ENCODE measurements at places on chromosomes 4 and X.
A peak's percentile ranks its signal among the peaks of the same experiment; 100 is the strongest.

GRCh38 chr4:169143335-169143734 lies 127.4 kb downstream of the SH3RF1 start:
- no peak for DNase-seq

- DNase-seq: peak; percentile 27
Observed at GRCh38 chrX:123962006-123962467, 531 bp downstream of the STAG2 start.

DNA sequence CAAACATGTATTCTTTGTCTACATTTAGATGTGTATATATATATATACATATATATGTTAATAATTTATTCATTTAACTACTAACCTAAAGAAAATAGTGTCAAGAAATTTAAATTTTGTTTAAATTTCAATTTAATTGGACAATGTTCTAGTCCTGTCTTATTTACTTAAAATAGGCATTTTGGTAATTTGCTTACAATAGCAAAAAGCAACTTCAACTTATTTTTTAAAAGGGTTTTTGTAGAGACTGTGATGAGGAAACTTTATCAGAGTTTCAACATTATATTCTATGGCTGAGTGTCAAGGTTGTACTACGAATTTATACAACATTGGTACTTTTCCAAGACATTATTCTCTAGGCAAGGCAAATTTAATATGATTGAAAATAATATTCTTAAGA lies 212.0 kb upstream of the ARSJ start:
- DNase-seq: no peak

GRCh38 chr4:10099499-10100325 lies 16.9 kb downstream of the WDR1 start:
- DNase-seq: no peak

GRCh38 chr4:41471126-41472071 lies 66.6 kb upstream of the LIMCH1 start:
- no peak for DNase-seq

- DNase-seq: no peak
Observed at GRCh38 chr4:78732332-78733104, 43.6 kb upstream of the BMP2K start.

- DNase-seq: no peak
Observed at GRCh38 chrX:31355206-31355955, 283.5 kb upstream of the FTHL17 start.

GRCh38 chr4:155248002-155248896 lies 39.8 kb downstream of the NPY2R start:
- no peak for DNase-seq

- no peak for DNase-seq
Observed at GRCh38 chrX:11239230-11239629, 54.0 kb upstream of the AMELX start.

DNA sequence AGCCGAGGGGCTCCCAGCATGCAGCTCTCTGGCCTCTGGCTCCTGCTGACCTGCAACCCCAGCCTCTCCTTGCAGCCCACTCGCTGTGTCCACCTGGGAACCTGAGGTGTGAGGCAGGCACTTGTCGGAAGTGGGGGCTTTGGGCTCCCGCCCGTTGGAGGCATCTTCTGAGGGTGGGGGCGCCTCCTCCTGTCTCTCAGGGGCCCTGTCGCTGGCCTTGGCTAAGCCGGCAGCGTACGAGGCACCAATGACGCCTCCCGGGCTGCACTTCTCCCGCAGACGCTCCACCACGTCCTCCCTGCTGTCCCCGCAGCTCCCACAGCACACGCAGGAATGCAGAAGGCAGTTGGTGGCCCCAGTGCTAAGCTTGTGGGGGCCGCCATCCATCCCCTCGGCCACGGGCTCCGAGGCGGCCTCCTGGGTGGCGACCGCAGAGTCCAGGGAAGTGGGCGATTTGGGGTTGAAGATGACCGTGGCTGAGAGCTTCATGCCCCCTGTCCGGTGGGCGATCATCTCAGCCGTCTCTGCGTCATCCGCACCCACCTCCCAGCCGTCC lies 42.5 kb upstream of the MXD4 start:
- DNase-seq: no peak

- DNase-seq: no peak
Observed at GRCh38 chr4:61380865-61381264, 180.7 kb downstream of the ADGRL3 start.

- no peak for DNase-seq
Observed at GRCh38 chrX:102624105-102624504, 24.8 kb downstream of the ARMCX5 start.

DNA sequence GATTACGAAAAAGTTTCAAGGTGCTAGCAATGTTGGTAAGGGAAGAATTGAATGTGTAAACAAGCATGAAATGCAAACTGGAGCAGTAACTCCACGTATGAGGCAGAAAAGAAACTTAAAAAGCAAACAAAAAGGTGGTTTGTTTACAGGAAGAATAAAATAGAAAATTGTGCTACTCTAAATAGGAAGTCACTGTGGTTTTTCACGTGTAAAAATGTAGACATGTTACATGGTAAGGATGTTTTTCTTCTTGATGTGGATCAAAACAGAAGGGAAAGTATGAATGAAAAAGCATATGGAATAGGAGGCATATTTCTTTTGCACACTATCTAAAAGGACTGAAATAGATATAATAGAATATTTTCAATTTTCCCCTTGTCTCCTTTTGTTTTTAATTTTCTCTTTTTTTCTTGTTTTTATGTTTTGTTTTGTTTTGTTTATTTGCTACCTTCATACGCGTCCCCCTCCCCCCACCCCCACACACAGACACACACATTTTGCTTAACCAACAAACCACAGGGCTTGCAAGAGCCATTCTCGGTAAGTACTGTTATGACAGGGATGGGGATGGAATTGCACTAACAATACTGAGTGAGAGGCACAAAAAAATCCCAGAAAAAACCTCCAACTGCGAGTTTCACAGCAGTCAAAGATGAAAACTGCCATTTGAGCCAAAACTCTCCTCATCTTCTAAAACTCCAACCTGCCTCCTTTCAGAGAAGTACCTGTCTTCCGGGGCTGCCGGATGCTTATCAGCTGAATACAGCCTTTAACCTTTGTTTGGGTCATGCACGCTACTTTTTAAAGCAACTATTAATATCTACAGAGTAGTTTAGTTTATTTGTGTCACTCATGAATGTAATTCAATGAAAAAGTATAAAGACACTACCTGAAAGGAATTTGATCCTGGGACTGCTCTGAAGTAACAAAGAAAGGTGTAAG lies 135.8 kb downstream of the IL15 start:
- DNase-seq: no peak

GRCh38 chr4:172356016-172356415 lies 542.8 kb downstream of the GALNTL6 start:
- no peak for DNase-seq

DNA sequence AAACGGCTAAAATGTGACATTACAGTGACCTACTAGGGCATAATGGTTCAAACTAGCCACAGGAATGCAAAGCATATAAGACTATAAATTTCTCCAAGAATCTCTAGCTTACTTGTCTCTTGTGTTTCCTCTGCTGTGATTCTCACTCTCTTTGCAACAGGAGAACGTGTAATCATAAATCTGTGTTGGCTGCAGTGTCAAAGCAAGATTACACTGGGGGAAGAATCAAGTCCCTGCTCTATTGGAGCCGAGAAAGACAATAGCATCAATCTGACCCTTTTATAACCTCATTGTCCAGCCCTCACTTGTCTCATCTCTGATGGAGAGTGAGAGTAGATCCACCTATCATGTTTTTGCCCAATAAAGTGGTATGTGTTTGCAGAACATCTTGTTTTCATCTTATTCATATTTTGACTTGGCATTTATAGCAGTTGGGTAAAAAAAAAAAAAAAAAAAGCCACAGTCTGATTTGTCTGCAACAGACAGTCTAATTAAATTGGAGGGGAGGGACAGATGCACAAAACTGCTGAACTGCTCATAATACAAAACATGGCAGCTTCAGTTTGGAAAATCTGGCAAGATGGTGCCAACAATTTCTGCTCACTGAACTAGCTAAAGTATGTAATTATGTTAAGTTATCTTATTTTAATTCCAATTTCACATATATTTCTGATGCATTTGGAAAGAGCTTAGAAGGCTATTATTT lies 165.0 kb upstream of the GABRA2 start:
- no peak for DNase-seq

All from HEK293T (cell line).